Activated CD8-positive, alpha-beta T cell treated with anti-CD3 and anti-CD28 coated beads, Interleukin-2, amount 10 ng/mL, durations not matched to agents 7 days and 5 days (primary cell): ENCODE measurements at places on chromosomes 11 and 22. TPM values are rescaled to one million over a fixed set of nuclear protein-coding genes. Genes with fewer than 3 reads are reported as not detected.
A peak's percentile ranks its signal among the peaks of the same experiment; 100 is the strongest.

The TRPM5 gene
- total RNA-seq: not detected

The ADAMTS15 gene
- total RNA-seq: 0.05 TPM

GRCh38 chr11:86219311-86220193, 25.0 kb upstream of the EED start:
- H3K36me3 ChIP-seq: peaks cover 3% of the 10 kb centered on the region
- peaks cover 4% of the 10 kb centered on the region for H3K27me3 ChIP-seq
- no peak overlapping the region for H3K4me3 ChIP-seq
- DNase-seq: no peak
- no peak overlapping the region for H3K27ac ChIP-seq

DNA sequence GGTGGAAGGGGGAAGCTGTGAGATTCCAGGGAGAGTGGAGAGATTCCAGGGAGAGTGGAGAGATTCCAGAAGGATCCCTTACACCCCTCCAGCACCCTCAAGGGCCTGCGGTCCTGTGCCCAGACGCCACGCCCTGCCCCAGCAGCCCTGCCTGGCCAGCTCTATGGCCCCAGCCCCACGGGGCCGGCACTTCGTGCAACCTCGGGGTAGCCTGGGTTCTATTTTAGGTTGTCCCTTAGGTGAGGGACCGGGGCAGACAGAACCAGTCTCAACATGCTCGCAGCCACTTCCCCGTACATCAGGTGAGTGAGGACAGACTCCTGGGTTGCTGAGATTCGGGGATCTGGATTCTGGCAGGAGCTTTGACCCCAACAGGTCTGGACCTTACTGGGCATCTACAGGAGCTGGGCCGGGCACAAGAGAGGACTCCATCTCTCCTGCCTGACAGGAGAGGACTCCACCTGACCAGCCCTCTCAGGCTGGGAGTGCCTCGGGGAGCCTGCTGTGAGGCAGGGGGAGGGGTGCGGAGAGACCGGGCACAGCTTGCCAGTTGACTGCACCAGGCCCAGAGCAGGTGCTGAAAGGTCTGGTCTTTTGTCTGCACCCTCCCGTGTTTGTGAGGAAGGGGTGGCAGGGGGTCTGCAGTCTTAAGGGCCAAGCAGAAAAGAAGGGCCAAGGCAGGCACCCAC, 8.5 kb upstream of the ADORA2A start:
- H3K27ac ChIP-seq: no peak overlapping the region
- H3K27me3 ChIP-seq: peaks cover 3% of the 10 kb centered on the region
- peaks cover 9% of the 10 kb centered on the region for H3K4me1 ChIP-seq
- no peaks in the 10 kb centered on the region for H3K36me3 ChIP-seq

GRCh38 chr11:44290208-44290607, 19.7 kb downstream of the ALX4 start:
- no peaks in the 10 kb centered on the region for H3K27me3 ChIP-seq
- H3K27ac ChIP-seq: no peak overlapping the region

DNA sequence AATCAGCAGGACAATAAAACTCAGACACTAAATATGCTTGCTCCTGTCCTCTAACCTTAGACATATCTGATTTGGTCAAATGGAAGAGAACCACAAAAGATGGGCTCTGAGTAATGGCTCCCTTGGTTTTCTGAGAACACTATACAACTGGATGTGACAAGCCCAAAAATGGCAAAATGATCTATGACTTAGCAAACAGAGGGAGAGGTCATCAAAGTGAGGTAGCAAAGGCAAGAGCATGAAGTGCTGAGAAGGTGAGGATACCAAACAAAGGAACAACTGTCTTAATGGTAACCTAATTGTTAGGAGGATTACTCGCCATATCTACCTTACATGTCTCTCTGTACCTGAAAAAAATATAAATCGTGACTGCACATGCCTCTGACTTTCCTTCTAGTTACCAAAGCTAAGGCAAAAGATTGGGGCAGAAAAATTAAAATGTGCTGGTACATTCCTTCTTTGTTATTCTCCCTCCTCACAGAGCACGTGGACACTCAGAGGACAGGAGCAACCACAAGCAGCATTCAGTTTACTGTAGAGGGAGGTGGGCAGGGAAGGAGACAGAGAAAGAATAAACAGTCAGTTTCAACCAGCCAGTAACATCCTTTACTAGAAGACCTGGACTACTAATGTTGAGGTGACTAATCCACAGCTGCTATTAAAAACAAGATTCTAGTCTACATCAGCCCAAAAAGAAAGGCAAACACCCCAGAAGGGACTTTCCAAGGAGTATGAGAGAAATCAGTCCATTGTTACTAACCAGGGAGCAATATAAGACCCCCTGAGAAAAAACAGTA, 88.8 kb downstream of the AMBRA1 start:
- H3K4me1 ChIP-seq: peaks cover 8% of the 10 kb centered on the region

- H3K4me1 ChIP-seq: peaks cover 25% of the 10 kb centered on the region
- DNase-seq: no peak
- H3K27ac ChIP-seq: no peak overlapping the region
- H3K4me3 ChIP-seq: no peak overlapping the region
- no peaks in the 10 kb centered on the region for H3K36me3 ChIP-seq
- peaks cover 77% of the 10 kb centered on the region for H3K27me3 ChIP-seq
Measured at GRCh38 chr22:38462960-38463784, 4.7 kb upstream of the KDELR3 start.

- no peak for DNase-seq
- no peak overlapping the region for H3K27ac ChIP-seq
- H3K4me1 ChIP-seq: no peaks in the 10 kb centered on the region
- H3K36me3 ChIP-seq: no peaks in the 10 kb centered on the region
Measured at GRCh38 chr22:17938484-17938924, 85.9 kb downstream of the MICAL3 start.

GRCh38 chr11:116225236-116225635, 547.6 kb downstream of the BUD13 start:
- H3K4me1 ChIP-seq: no peaks in the 10 kb centered on the region
- H3K4me3 ChIP-seq: no peak overlapping the region
- H3K27me3 ChIP-seq: no peaks in the 10 kb centered on the region
- no peak for DNase-seq
- no peak overlapping the region for H3K27ac ChIP-seq

DNA sequence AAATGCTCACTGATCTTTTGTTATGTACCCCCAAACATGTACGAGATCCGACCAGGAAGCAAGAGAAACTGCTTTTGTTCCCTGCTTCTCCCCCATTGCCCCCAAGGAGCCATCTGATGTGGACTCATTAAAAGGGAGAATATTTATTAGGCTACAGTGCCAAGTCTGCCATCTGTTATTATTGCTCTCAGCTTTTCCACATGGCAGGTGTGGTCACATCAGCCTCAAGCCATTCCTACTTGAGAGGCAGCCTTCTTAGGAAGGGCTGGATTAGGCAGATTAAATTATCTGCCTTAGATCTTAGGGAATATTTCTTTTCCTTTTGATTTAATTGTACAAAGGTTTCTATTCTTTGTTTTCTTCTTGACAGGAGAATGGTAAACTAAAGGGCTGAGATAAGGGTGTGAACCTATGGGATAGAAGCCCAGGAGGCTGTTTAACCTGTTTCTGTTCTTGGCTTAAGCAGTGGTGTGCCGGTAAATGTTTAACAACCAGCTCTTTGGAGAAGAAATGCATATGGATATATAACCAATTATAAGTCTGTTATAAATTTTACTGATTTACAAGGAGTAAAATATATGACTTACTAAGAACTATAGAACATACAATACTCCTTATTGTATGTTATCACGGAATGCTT, 88.8 kb downstream of the PDHX start:
- no peak for DNase-seq
- H3K27me3 ChIP-seq: peaks cover 5% of the 10 kb centered on the region
- H3K4me1 ChIP-seq: peaks cover 51% of the 10 kb centered on the region
- no peak overlapping the region for H3K4me3 ChIP-seq

- peak overlapping the region; percentile 99 for H3K4me3 ChIP-seq
- peak; percentile 71 for DNase-seq
- H3K27ac ChIP-seq: peak overlapping the region; percentile 100
- peaks cover 36% of the 10 kb centered on the region for H3K36me3 ChIP-seq
- peaks cover 29% of the 10 kb centered on the region for H3K4me1 ChIP-seq
Measured at GRCh38 chr11:65132988-65133700, 1.2 kb downstream of the SYVN1 start.

- DNase-seq: peak; percentile 55
- H3K27ac ChIP-seq: peak overlapping the region; percentile 95
- peaks cover 14% of the 10 kb centered on the region for H3K36me3 ChIP-seq
Measured at GRCh38 chr22:32475468-32476010, 928 bp downstream of the FBXO7 start.

DNA sequence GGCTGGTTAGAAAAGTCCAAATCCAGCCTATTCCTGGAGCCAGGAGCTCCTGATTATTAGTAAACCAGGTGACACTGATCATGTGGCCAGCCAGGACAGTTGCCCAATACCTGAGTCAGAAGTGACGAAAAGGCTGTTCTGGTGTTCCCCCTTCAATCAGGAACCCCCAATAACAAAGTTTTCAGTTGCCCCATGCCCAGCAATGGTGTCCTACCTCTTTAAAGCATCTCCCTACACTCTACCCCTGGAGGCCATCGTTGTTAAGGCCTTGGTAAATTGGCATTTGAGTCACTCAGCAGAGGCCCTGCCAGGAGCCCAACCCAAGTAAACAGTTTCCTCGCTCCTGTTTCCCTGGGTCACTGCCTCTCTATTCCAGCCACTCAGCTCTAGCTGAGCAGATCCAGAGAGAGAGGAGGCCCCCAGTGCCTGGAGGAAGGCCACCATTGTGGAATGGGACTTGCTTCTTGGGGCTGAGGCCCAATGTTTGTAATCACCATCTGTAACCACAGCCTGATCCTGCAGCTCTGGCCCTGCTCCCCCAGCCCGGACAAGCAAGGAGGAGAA, 25.0 kb downstream of the ARHGAP1 start:
- peaks cover 62% of the 10 kb centered on the region for H3K4me1 ChIP-seq
- no peaks in the 10 kb centered on the region for H3K27me3 ChIP-seq
- H3K27ac ChIP-seq: peak overlapping the region; percentile 92
- H3K36me3 ChIP-seq: peaks cover 55% of the 10 kb centered on the region

DNA sequence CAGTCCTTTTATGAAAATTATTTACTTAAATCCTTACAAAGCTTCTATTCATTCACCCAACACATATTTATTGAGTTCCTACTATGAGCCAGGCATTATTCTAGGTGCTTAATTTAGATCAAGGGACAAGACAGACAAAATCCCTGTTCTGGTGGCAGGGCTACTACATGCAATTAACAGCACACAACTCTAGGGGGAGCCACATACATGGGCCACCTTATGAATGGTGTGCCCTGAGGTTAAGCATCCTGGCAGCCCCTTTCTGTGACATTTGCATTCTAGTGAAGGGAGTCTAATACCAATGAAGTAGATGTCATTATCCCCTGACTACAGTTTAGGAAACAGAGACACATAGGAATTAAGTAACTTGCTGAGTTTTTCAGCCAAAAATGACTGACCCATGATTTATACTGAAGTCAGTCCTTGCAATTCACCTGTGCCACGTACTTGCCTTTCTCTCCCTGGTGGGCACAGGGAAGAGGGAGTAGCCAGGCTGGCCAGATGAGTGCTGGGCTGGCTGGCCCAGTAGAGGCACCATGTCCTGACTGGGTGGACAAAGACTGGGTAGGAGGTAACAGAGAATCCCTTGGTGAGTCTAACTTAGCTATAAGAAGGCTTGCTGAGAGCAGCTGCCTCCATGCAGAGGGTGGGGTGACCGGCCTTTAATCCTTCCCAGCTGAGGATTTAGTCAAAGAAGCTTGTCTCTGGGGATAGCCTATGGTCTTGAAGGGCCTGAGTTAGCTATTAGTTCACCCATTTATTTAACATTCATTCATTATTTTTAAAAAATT, 52.0 kb upstream of the ELF5 start:
- H3K4me3 ChIP-seq: no peak overlapping the region
- H3K4me1 ChIP-seq: no peaks in the 10 kb centered on the region
- H3K27ac ChIP-seq: no peak overlapping the region
- peak; percentile 26 for DNase-seq
